H4 (cell line): ENCODE measurements at places on chromosomes 12 and 14. TPM values are rescaled to one million over a fixed set of nuclear protein-coding genes. Genes with fewer than 3 reads are reported as not detected.

DNA sequence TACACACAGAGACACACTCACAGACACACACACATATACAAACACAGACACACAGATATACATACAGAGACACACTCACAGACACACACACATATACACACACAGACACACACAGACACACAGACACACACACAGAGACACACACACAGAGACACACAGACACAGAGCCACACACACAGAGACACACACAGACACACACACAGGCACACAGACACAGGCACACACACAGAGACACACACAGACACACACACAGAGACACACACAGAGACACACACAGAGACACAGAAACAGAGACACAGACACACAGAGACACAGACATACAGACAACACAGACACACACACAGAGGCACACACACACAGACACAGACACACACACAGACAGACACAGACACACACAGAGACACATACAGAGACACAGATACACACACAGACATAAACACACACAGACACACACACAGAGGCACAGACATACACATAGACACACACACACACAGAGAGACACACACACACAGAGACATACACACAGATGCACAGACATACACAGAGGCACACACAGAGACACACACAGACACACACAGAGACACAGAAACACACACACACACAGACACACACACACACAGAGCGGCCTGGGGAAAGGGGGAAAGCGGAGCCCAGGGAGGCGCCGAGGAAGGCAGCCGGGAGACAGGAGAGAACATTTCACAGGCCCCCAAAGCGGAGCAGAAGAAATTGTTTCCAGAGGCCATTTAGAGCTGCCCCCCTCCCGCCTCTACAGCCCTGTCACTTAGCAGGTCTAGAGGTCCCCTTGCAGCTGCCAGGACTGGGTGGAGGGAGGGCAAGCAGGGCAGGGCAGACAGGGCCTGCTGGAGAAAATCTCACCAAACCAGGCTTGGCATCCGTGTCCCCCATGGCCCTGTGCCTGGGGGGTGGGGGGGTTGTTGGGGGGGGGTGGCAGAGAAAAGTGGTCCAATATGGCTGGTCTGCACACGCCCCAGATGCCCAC, 38.9 kb downstream of the SERPINA3 start:
- no peak for DNase-seq

- no peak for DNase-seq
These were observed 14.4 kb downstream of the TMTC1 start for GRCh38 chr12:29769162-29769858.

GRCh38 chr14:34582117-34582680, 42.7 kb upstream of the EAPP start:
- no peak for DNase-seq

GRCh38 chr12:128818065-128819022, 5.4 kb downstream of the SLC15A4 start:
- DNase-seq: no peak

DNA sequence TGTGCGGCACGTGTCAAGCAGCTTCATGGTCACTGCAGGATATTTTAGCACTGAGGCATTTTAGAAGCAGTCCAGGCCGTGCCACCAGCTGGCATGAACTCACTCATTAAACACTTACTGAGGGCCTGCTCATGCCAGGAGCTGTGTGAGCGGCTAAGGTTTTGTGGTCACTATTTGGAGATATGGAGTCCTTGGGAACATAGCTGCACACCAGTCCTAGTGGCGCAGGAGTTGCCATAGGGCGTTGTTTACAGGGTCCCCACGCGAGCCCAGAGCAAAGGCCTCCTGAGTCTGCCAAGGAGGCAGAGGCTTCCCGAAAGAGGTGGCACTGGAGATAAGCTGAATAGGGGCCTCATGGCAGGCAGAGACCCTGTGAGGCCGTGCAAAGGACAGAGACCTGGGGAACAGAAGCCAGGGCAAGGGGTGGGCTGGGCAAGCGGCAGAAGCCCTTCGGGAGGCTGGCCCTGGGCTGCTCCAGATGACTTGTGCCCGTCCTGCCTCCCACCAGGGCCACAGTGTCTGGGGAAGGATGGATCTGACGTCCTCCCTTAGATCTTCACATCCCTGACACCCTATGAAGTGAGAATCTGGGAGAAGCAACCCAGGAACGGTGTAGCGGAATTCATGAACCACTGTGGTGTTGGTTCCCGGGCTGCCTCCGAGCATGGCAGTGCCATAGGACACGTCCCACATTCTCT, 38.9 kb downstream of the SFSWAP start:
- DNase-seq: no peak

GRCh38 chr12:122348505-122348904, 74.0 kb downstream of the CLIP1 start:
- no peak for DNase-seq

DNA sequence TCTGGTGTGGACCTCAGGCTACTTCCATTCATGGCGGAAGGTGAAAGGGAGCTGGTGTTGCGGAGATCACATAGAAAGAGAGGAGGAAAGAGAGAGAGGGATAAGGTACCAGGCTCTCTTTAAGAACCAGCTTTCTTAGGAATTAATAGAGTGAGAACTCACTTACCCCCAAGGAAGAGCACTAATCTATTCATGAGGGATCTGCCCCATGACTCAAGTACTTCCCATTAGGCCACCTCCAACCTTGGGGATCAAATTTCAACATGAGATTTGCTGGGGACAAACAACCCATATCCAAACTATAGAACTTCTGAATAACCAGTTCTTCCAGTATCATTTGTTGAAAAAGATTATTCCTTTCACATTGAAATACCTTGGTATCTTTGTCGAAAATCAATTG, 34.0 kb upstream of the C2CD5 start:
- DNase-seq: no peak

- DNase-seq: peak; percentile 64
These were observed 1.2 kb upstream of the AMIGO2 start for GRCh38 chr12:47080725-47081502.

DNA sequence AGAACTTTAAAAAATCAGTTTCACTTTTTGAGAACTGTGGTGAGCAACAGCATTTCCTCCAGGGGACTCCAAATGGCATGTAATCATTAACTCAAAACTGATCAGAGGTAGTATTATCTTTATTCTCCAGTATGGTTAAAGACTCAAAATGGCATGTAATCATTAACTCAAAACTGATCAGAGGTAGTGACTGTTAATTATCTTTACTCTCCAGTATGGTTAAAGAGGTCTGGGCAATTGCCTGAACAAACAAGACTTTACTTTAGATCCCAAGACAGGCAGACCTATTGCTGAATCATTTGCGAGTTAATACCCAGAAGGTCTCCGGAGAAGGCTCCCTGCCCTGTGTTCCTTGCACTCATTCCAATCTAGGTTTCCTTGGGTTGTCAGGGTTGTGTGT, 6.6 kb upstream of the ACADS start:
- DNase-seq: no peak

GRCh38 chr14:57051633-57052032, 217.1 kb downstream of the EXOC5 start:
- no peak for DNase-seq

DNA sequence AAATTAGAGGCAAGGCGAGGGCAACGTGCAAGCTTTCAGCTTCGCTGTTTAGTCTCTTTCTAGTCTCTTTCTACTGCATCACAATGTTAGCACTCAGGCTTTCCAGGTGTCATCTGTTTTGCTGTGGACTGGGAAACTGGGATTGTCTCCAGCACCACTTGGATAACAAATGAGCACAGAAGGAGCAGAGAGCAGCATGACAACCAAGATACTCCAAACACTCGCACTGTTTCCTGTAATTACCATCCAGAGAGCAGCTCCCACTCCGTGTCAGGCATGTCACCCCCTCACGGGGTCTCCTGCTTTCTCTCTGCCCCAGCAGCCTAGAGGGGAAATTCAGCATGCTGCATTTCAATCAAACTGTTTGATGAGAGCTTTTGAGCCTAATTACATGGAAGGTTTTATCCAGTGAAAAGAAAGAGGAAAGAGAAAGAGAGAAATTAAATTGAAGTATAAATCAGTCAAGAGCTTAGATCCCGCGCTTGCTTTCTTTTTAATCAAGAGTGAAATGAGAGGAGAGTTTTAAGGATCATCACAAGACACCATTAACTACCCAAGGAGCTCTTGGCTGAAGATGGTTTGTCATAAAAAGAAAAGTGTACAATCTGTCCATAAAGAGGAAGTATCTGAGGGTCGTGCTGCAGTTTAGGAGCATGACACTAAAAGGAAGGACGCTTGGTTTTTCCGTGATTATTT, 917.7 kb downstream of the DIO2 start:
- DNase-seq: no peak

DNA sequence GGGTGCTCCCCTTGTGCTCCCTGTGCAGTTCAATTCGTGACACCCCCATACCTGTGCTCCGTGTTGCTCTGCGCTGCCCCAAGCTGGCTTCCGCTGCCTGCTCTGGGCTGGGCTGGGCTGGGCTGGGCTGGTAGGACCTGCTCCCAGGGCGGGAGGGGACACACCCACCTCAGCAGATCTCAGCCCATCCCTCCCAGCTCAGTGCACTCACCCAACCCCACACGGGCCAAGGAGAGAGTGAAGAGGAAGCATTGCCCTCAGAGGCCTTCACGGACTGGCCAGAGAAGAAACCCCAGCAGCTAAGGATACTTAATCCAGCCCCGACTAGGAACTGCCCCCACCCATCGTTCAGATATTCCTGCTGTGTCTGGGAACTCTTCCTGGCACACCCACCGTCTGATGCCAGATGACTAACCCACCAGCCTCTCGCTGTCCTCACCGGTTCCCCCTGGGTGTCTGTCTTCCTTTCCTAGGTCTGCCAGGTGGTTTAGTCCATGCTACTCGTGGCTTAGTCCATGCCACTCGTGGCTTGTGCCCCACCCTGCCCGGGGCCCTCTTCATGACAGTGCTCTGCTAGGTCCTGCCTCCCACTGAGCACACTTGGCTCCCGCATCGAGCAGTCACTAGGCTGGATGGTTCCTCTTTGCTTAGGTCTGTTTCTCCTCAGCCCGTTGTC, at the start of gene LPAR5:
LPAR5 (minus strand) TSS at position 104 of the 676 bp plus-strand sequence. CDS start 14,711 bp downstream, outside the sequence.
- DNase-seq: no peak

DNA sequence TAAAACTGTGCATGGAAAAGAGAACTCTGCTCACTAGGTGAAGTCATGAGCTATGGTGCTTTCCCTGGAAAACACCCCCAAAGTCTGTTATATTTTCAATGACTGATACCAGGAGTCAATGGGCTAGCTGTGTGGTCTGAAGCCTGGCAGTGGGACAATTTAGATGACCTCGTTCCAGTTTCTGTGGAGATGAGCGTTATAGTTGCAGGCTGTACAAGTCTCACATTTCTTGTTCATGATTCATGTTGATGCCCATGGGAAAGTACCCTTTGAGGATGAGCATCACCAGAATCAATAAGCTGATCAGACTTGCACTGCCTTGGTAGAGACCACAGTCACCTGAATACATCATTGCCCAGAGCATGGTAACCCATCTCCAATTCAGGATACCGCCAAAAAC, 70.7 kb downstream of the NOVA1 start:
- no peak for DNase-seq

- DNase-seq: peak; percentile 29
These were observed 41.6 kb downstream of the DAD1 start for GRCh38 chr14:22547313-22547947.

GPRC5D gene
- not detected in 2 replicates for total RNA-seq

EFCAB11 gene
- total RNA-seq: 13.4 and 14.3 TPM in 2 replicates

DBX2 gene
- not detected in 2 replicates for total RNA-seq

MYO1H gene
- not detected in 2 replicates for total RNA-seq
